ENCODE measurements at places on chromosomes 11 and 22. TPM values are rescaled to one million over a fixed set of nuclear protein-coding genes. Genes with fewer than 3 reads are reported as not detected.

The TRIM49 gene
- not detected for total RNA-seq

DNA sequence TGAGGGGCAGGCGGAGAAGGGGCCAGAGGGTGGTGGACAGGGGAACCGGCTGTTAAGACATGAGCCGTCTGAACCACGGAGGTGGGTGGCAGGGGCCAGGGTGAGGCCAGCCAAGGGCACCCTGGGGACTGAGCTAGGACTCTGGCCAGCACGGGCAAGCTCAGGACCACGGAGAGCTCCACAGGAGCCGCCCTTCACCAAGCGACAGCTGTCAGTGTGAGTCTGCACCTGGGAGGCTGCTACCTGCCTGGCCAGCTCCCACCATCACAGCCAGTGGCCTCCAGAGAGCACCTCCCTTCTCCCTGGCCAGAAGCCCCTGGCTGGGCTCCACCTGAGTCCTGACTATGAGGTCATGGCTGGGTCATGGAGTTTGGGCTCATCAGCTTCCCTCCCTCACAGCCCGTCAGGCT, 21.6 kb downstream of the MGAT3 start:
- DNase-seq = no peak

The CWF19L2 gene
- 8.4 TPM for total RNA-seq

- DNase-seq = no peak
These were observed 81.4 kb upstream of the PARVA start for GRCh38 chr11:12295943-12296342.

The BIK gene
- not detected for total RNA-seq

DNA sequence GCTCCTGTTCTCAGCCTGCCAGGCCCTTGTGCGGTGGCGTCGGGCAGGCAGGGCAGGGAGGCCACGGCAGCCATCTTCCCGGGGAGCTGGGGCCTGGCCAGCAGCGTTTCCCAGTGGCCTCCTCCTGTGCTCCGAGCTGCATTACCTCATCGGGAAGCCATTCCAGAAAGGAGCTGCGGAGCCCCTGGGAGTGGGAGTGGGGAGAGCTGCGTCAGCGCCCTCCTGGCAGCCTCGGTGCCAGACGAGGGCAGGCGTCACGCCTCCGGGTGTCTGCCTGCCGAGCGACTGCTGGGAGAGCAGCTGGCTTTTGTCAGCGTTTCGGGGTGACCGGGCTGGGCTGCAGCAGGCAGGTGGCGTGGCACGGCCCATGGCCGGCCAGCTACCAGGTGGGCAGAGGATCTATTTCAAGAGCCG, 30.9 kb upstream of the WNT7B start:
- peak; percentile 92 for DNase-seq

The CCDC15 gene
- total RNA-seq = 0.22 TPM

- no peak for DNase-seq
These were observed 35.3 kb downstream of the MAP6 start for GRCh38 chr11:75633409-75634066.

The TMEM218 gene
- total RNA-seq = 12.1 TPM

- peak; percentile 50 for DNase-seq
These were observed 935 bp downstream of the QSER1 start for GRCh38 chr11:32893343-32894148.

DNA sequence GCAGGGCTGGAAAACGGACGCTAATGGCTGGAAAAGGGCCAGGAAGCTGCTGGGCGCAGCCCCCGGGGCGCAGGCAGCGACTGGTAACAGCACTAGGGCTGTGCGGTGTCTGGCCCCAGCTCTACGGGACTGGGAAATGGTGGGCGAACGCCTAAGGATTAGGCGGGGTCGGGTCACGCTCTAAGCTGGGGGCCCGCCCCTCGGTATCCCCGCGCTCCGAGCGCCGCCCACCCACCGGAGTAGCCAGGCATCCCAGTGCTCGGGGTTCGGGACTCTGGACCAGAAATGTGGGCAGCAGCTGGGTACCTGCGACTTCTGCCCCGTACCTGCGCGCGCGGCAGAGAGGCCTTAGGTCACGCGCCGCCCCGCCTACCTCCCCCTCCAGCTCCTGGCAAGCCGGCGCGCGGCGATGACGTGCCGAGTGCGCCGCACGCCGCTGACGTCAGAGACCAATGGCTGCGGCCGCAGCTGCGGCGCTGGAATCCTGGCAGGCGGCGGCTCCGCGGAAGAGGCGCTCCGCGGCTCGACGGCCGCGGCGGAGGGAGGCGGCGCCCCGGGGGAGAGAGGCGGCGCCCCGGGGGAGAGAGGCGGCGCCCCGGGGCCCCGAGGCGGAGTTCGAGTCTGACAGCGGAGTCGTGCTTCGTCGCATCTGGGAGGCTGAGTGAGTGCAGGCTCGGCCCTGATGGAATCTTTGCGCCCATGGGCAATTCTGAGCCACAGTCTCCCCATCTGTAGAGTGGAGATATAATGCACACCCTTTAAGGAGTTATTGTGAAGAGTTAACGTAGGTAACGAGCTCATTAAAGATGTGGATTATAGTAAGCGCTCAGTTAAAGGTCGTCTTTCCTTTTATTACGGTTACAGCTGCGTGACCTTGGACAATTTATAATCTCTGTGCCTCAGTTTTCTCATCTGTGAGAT, at the start of the genes HPS4 and SRRD:
Gene HPS4 (minus strand): TSS at position 345 of the 921 bp plus-strand sequence. CDS start 2,021 bp downstream, outside the sequence.
Gene SRRD (plus strand): TSS at position 439 of the 921 bp plus-strand sequence. CDS start 14 bp downstream, at position 453.
- peak; percentile 95 for DNase-seq

DNA sequence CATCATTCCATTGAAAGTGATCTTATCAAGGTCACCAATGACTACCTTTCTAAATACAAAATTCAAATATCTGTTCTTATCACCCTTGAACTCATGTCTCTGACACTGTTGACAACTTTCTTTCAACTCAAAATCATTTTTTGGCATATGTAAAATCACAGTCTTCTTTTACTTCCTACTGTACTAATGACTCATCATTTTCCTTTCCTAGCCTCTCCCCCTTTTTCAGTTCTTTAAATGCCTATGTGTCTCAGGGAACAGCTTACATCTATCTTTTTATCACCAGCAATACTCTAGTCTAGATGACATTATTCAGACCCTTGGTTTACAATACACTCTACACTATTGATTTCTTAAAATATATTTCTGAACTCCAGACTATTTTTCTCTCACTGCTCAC, 2220.7 kb upstream of the RAG2 start:
- DNase-seq = no peak

The MS4A4E gene
- 0.47 TPM for total RNA-seq

The MPEG1 gene
- total RNA-seq = 4.6 TPM

- DNase-seq = no peak
These were observed 8.8 kb downstream of the ZBED4 start for GRCh38 chr22:49862496-49862776.

DNA sequence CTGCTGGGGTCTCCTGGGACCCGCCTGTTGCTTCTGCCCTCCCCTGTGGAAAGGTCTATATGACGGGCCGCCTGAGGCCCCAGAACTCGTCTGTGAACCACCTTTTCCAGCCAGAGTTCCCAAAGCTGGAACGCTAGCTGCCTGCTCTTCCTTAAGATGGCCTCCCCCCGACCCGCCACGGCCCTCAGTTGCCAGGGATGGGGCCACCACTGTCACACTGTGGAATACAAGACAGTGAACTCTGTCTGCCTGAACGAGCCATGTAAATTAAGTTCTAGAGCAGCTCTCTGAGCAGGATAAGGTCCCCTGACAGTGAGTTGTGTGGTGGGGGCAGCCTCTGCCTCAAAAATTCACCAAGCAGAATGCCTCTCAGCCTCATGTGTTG, 10.3 kb downstream of the CHADL start:
- no peak for DNase-seq

Data from psoas muscle (tissue), 8 donors.